Progenitor cell of endocrine pancreas (in vitro differentiated cells): ENCODE measurements at places on chromosomes 2 and 18. TPM values are rescaled to one million over a fixed set of nuclear protein-coding genes. Genes with fewer than 3 reads are reported as not detected.

KIAA1328 gene
- total RNA-seq = 12.4 and 15.9 TPM in 2 replicates

GREB1L gene
- total RNA-seq = 8.6 and 11.0 TPM in 2 replicates

LAMA3 gene
- total RNA-seq = 0.84 and 1.2 TPM in 2 replicates

LTBP1 gene
- 59.7 and 63.0 TPM in 2 replicates for total RNA-seq

CTDSP1 gene
- total RNA-seq = 102 and 108 TPM in 2 replicates
